Motor neuron (in vitro differentiated cells): ENCODE measurements at places on chromosomes 1 and 21. TPM values are rescaled to one million over a fixed set of nuclear protein-coding genes. Genes with fewer than 3 reads are reported as not detected.

The CGN gene
- total RNA-seq, result 0.39 and 0.63 TPM in 2 replicates

The IQCC gene
- 6.0 and 6.2 TPM in 2 replicates for total RNA-seq

The MIER1 gene
- total RNA-seq, result 23.2 and 26.2 TPM in 2 replicates

The ADAM30 gene
- not detected in 2 replicates for total RNA-seq

The FABP3 gene
- total RNA-seq, result 23.6 and 24.0 TPM in 2 replicates

The GPR161 gene
- total RNA-seq, result 18.9 and 19.6 TPM in 2 replicates

The CHIT1 gene
- total RNA-seq, result 0.23 and 0.98 TPM in 2 replicates

The C1orf210 gene
- total RNA-seq, result not detected in 2 replicates

The OPRD1 gene
- total RNA-seq, result 0.18 and 1.1 TPM in 2 replicates

The WDR4 gene
- 5.2 and 5.6 TPM in 2 replicates for total RNA-seq

The ATXN7L2 gene
- total RNA-seq, result 9.4 and 11.9 TPM in 2 replicates

The OR10Z1 gene
- total RNA-seq, result 0.14 and 0.21 TPM in 2 replicates

The HTR6 gene
- total RNA-seq, result 0.52 and 0.73 TPM in 2 replicates

The ZNF683 gene
- 2.0 TPM in 1 of 2 replicates, not detected in the other for total RNA-seq

The TEX38 gene
- total RNA-seq, result 0.68 and 0.88 TPM in 2 replicates

The MTF2 gene
- 12.3 and 12.7 TPM in 2 replicates for total RNA-seq

The LCE2B gene
- total RNA-seq, result not detected in 2 replicates

The RGS18 gene
- 0.23 and 0.40 TPM in 2 replicates for total RNA-seq

The OR2T29 gene
- 0.26 and 0.45 TPM in 2 replicates for total RNA-seq

The TFAP2E gene
- total RNA-seq, result 3.2 and 4.7 TPM in 2 replicates
